ENCODE measurements at places on chromosomes 12 and 14. TPM values are rescaled to one million over a fixed set of nuclear protein-coding genes. Genes with fewer than 3 reads are reported as not detected.

DNA sequence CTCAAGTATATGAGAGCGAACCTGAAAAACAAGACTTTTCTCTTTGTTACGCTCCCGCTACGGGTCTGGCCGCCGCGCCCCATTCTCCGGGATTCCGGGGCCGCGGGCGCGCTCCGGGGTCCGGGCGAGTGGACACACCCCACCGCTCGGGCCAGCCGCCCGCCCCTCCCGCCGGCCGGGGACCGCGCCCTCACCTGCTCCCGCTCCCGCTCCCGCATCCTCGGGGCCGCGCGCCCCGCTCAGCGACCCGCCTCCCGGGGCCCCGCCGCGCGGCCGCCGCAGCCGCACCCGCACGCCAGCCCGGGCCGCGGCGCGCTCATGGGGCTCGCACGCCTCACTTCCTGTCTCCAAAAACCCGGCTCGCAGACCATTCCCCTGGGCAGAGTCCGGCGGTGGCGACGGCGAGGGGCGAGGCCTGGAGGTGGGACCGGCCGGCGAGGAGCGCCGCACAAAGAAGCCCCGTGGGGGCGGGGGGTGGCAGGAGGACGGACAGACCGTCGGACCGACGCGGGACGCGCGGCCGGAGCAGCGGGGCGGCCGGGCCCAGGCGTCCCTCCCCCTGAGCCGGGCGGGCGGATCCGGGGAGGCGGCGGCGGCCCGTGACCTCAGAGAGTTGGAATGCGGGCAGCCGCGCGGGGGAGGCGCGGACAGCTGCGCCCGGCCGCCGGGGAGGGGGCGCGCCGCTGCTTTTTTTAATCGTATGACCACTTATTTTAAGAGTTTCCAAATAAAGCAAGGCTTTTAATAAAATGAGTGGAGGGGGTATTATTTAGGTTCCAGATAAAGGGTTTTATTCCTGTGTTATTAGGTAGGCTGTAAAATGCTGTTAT lies at the start of gene PTPN21:
PTPN21 (minus strand) TSS at position 551 of the 830 bp plus-strand sequence. CDS start 4,590 bp downstream, outside the sequence.
- no peak for DNase-seq

DNA sequence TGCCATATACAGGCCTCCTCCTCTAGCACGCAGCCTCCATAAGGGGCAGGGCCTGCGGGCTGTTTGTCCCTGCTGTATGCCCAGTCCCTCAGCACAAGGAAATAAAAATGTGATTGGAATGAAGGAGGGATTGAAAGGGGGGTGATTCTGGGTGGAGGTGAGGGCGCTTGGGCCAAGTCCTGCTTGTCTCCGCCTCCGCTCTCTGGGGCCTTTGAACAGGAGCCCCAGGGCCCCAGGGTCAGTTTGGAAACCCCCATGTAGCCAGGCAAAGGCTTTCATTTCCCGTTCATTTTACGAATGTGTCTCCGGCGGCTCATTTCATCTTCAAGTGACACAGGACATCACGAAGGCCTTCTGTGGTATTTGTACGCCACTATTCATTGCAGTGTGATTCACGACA lies 4.5 kb upstream of the CACNA2D4 start:
- no peak for DNase-seq

GRCh38 chr12:131773582-131774221 lies 54.5 kb upstream of the MMP17 start:
- DNase-seq, result no peak

DNA sequence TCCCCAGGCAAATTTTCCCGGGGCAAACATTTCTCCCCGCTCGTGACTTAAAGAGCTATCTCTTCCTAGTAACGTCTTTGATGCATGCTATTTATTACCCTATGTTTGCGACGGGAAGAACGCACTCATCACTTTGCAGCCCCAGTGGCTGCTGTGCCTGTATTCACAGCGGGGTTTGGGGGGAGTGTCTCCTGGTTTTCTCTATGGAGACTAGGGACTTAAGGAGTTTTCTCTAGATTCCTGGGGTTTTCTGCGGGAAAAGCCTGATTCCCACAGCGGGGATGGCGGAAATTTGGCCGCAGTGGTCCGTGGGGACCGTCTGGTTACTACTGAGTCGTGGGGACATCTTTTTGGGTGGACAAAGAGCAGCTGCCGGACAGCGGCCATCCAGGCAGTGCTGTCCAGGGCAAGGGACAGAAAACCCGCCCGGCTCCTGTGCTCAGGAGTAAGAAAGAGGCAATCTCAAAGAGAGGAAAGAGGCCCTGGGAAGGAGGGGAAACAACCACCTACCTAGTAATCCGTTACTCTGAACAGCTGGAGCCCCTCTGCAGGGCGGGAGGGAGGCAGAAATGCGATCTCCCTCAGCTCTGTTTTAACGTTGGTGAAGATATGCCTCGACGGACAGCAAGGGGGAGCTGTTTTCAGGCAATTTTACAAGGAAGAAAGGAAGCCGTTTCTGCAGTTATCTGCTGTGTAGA lies 771 bp upstream of the AVPR1A start:
- no peak for DNase-seq

DNA sequence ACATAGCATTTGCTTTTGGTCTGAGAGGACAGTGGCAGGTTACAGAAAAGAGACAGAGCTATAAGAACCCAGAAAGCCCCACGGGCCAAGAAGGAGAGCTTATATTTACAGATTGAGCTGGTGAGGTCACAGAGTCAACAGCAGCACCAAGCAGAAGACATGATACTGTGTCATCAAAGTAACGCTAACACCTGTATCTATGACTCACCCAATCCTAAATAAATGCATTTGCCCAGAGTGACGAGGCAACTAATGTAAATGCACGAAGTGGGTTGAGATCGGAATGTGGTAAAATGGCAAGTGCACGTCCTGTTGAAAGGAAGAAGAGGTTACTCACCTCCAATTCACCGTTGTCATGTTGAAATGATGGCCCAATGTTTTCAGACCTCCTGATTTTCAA lies 6.7 kb upstream of the CD163L1 start:
- DNase-seq, result no peak

DNA sequence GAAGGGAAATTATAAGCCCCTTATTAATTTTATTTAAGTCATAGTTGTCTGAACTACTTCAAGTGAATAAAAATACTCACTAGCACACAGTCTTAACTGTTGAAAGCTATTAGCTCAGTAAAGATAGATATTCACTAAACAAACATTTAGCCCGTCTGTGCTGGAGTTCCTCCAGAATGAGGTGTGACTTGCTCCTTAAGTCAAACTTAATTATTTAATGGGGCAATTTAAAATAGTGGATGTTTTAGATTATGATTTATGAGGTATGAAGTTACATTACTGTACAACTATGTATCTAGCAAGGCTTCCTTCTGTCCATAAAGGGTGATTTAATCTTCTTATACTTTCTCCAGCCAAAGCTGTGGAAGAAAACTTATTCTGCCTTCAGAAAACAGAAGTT lies 414.0 kb upstream of the FLRT2 start:
- DNase-seq, result no peak

DNA sequence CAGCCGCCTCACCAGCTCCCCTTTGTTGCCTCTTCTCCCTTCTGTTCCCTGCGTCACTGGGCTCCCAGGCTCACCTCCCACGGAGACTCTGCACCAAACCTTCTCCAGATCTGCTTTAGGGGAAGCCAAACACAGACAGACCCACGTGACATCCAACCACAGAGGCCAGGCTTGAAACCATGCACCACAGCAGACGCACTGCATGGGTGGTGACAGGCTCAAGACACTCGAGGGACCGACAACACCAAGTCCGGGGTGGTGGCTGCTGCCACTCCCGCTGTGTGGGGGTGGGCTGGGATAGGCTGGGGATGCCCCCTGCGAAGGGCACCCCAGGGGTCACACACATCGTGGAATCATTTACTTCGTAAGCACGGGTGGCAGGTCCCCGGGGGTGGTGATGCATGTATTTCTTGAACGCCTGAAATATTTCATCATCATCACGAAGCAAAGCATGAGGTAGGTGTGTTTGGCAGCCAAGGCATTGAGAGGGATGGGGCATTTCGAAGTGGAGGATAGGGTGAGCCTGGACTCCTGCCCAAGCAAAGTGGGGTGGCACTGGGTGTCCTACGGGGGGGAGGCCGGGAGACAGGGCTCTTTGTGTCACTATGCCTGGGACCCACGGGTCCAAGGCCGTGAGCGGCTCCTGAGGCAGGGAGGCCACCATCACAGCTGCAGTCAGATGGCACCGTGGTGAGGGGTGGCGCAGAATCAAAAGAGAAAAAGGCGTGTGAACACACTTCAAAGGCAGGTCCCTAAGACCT lies 66.8 kb upstream of the RFLNA start:
- no peak for DNase-seq

DNA sequence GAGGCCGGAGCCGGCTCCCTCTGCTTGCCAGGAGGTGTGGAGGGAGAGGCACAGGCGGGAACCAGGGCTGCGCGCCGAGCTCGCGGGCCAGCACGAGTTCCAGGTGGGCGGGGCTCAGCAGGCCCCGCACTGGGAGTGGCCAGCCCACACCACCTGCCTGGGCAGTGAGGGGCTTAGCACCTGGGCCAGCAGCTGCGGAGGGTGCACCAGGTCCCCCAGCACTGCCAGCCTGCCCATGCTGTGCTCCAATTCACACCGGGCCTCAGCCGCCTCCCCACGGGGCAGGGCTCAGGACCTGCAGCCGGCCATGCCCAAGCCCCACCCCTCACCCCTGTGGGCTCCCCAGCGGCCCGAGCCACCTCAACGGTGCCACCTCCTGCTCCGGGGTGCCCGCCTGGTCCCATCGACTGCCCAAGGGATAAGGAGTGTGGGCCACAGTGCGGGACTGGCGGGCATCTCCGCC lies 72.4 kb upstream of the PPP2R5C start:
- no peak for DNase-seq

GRCh38 chr14:61050417-61050816 lies 69.4 kb downstream of the SLC38A6 start:
- no peak for DNase-seq

E2F7 gene
- total RNA-seq, result 6.6 TPM

LAG3 gene
- 0.35 TPM for total RNA-seq

SEC23A gene
- total RNA-seq, result 40.2 TPM

Data from esophagus squamous epithelium (tissue), 5 donors.